H7 (cell line): ENCODE measurements at places on chromosomes 16 and 17. TPM values are rescaled to one million over a fixed set of nuclear protein-coding genes. Genes with fewer than 3 reads are reported as not detected.

- DNase-seq, result no peak
Measured at GRCh38 chr16:71929048-71929447, 33.7 kb downstream of the IST1 start.

DNA sequence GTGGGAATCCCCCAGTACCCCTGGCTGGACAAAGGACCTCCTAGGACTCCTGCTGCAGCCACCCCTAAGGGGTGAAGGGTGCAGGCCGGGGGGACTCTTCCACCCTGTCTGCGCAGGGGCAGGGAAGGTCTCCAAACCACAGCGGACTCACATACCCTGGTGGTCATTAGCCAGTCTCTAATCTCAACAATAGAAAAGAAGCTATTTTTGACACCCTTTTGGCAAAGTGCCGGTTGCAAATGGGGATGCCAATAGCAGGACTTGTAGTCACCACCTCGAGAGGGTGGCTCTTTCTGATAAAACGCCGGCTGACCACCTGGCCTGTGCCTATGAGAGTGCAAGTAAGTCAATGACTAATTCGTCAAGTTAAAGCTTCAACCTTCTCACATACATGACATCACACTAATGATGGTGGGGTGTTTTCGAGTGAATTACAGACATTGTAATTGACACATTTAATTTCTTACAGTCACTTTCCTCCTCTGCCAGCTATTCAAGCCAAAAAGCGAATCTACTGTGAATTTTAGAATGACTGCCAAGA is 23.1 kb upstream of the DNAH17 start:
- no peak for DNase-seq

DNA sequence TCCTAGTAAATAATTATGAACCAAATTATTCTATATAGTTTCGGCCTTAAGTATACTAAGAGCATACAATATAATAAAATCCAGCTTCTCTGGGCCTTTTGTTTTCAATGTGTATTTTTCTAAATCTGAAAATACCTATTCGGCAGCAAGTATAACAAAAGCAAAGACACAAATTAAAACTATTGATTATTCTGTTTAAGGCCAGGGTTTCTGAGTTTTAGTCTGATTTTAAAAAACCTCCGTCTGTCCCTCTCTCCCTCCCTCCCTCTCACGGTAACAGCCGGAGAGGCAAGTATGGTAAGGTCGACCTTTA is 1.5 kb downstream of the TOB1 start:
- DNase-seq, result no peak

ASGR2 gene
- total RNA-seq, result not detected in 2 replicates

DNA sequence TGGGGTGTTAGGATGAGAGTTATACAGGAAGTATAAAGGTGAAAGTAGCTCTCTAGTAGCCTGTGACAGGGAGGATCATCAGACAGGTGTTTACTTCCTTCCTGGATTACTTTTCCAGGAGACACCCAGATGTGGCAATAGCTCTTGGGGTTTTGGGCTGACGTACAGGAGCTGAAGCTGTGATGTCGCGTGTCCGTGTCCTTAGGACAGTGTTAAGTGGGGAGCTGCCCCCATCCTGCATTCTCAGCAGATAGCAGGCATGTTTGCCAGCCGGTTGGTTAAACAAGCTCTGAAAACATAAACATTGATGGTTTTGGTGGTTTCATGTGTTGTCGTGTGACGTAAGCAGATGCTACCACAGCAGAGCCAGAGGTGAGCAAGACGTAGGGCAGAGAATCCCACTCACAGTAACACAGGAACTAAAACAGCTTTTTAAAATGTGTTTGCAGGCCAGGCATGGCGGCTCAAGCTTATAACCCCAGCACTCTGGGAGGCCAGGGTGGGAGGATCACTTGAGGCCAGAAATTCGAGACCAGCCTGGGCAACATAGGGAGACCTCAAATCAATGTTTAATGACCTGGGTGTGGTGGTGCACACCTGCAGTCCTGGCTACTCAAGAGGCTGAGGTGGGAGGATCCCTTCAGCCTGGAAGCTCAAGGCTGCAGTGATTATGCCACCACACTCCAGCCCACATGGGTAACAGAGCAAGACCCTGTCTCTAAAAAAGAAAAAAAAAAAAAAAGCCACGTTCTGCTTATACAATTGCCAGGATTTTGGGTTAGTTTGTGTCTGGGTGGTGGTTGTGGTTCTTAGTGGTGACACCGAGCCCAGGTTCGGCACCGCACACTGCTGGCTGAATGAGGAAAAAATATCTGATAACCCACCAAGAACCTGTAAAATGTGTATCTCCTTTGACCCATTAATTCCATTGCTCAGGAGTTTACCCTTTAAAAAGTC is 18.2 kb upstream of the IL17C start:
- DNase-seq, result no peak

GRCh38 chr16:72797621-72798020 is 250.3 kb downstream of the ZFHX3 start:
- DNase-seq, result no peak

DNA sequence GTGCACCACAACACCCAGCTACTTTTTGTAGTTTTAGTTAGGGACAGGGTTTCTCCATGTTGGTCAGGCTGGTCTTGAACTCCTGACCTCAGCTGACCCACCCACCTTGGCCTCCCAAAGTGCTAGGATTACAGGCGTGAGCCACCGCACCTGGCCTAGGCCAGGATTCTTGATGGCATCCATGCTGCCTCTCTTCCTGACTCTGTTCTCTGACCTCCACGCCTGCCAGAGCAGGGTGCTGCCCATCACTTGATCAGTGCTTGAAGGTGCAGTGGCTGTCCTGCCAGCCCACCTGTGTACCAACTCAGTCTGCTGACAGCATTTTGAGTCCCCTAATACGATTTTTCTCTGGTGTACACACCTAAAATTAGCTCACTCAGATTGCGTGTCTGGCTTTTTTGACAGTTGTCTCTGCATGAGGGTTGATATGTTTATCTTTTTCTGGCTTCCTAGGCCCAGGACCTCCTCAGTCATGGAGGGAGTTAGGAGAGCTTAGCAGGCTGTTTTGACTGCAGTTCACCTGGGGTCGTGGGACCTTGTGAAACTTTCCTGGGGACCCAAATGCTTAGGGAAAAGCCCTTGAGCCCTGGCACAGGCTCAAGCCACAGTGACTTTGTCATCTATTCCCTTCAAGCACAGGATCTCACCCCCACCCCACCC is 5.9 kb downstream of the HAS3 start:
- no peak for DNase-seq

DNA sequence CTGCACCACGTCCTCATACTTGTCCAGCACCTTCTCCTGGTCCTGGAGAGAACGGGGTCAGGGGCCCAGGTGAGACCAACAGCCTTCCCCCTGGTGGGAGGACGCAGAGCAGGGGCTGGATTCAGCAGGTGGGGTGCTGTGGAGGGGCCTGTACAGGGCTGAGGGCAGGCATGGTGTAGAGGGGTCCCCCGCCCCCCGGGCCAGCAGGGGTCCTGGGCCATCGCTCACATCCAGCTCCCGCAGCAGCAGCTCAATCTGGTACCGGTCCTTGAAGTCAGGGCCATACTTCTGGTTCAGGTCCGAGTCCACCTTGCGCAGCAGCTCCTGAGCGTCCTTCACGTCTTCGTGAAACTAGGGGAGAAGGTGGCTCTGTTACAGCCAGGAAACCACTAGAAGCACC is 41.6 kb downstream of the PPL start:
- peak; percentile 60 for DNase-seq

GRCh38 chr17:62717589-62717855 is 90.1 kb downstream of the MRC2 start:
- no peak for DNase-seq
